ENCODE measurements at places on chromosomes 6 and 20. TPM values are rescaled to one million over a fixed set of nuclear protein-coding genes. Genes with fewer than 3 reads are reported as not detected.
A peak's percentile ranks its signal among the peaks of the same experiment; 100 is the strongest.

Gene SOD2
- total RNA-seq, result 544 TPM

Gene KHDRBS2
- total RNA-seq, result not detected

- no peak for ATAC-seq
Observed at GRCh38 chr6:149779644-149779963, 30.1 kb downstream of the PCMT1 start.

GRCh38 chr20:6213311-6213710 lies 90.5 kb upstream of the FERMT1 start:
- no peak for ATAC-seq

Gene KCNS1
- total RNA-seq, result not detected

Gene CPXM1
- 1.9 TPM for total RNA-seq

- ATAC-seq, result no peak
Observed at GRCh38 chr6:137764464-137764863, 102.6 kb upstream of the TNFAIP3 start.

Gene PI3
- not detected for total RNA-seq

Gene LTV1
- total RNA-seq, result 17.0 TPM

DNA sequence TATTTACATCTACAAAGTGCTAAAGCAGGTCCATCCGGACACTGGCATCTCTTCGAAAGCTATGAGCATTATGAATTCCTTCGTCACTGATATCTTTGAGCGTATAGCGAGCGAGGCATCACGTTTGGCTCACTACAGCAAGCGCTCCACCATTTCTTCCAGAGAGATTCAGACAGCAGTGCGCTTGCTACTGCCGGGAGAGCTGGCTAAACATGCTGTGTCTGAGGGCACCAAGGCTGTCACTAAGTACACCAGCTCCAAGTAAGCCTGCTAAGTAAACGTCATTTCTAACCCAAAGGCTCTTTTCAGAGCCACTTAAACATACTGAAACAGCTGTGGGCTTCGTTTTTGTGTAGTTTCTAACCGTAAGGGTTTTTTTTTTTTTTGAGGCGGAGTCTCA lies 27.5 kb upstream of the SLC17A4 start:
- no peak for ATAC-seq

GRCh38 chr6:8005136-8005535 lies 59.1 kb downstream of the BLOC1S5 start:
- no peak for ATAC-seq

Gene PACRG
- 1.0 TPM for total RNA-seq

GRCh38 chr20:32278199-32278643 lies 770 bp downstream of the KIF3B start:
- ATAC-seq, result peak; percentile 13
